ENCODE measurements at places on chromosomes 1 and 21. TPM values are rescaled to one million over a fixed set of nuclear protein-coding genes. Genes with fewer than 3 reads are reported as not detected.

DNA sequence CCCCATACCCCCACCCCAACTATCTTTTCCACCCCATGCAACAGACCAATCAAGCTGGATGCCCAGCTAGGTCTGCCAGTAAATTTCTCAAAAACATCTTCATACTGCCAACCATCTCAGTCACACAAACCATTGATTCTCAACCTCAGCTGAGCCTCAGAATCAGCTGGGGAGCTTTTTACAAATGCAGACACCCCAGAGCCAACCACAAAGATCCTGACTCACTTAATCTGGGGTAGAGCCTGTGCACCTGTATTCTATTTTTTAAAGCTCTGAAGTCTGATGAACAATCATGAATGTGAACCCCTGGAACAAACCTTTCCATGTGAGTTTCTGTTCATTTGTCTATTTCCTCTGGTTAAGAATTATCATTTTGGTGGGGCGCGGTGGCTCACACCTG is 66.0 kb downstream of the ZNF281 start:
- no peak for DNase-seq

DNA sequence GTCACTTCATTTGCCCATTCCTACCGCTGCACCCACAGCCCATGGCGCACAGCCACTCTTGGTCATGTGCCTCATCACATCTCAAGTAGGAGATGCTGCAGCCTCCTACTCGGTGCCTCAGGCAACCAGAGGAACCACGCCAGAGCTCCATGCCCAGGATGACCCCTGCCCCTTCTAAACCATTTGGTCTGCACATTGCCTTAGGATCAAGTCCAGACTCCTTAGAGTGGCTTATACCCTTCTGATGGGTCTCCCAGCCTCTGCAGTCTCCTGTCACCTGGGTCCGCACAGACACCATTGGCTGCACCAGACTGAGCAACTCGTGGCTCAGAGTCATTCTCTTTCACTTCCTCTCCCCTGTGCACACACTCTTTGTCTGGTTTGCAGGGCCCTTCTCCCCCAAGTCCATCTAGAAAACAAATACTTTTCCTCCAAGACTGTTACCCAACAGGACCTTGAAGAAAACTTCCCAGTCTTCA is 2.2 kb upstream of the ADORA3 start:
- no peak for DNase-seq

DNA sequence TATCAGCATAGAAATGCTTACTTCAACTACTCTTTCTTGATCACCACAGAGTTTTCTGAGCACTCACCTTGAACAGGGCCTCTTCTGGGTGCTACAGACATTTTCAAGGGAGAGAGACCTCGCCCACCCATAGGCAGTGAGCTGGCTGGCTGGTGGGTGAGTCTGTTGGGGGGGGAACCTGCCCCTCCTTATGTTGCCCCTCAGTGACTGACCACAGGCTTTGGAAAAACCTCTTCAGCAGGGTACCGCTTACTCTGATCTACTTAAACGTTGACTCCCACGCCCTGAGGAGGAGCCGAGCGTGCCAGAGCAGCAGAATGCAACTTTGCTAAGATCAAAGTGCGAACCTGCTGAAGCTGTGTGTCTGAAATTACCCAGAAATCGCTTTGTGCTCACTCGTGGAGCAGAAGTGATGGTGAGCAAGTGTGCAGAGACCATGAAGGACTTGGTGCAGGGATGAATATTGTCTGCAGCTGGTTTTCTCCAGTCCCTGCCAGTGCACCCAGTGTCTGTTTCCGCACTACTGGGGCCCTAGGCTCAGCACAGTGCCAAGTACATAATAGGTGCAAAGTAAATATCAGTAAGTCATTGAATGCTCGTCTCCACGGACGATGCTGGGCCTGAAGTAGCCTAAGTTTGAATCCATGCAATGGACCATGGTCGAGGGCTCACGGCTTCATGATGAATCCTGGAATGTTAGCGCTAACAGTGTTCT is 158.7 kb upstream of the IRF2BP2 start:
- no peak for DNase-seq

DNA sequence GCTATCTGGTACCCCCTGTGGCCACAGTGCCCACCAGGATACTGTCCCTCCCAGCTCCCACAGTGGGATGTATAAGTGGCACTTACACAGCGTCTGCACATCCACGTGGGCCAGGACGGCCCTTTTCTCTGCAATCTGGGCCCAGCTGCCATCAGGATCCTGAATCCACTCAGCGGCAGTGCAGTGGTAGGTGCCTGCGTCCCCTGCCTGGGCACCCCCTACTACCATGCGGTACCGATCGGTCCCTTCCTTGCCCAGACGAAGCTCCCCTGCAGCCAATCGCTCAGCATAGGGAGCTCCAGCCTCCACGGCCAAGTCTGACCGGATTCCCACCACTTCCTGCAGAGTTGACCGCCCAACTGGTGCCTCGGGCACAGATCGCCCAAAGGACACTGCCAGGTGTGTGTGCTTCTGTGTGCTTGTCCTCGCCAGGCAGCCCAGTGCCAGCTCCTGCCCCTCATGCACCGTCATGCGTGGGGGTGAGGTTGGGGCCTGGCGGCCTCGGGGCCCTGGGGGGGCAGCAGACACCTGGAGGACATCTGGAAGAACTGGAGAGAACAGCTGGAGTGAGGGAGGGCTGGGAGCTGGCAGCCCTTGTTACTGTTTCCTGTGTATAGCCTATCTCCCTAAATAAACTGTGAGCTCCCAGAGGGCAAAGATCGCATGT is 4.7 kb downstream of the IGSF8 start:
- no peak for DNase-seq

GRCh38 chr1:44786138-44786840 is 1.7 kb downstream of the BEST4 start:
- DNase-seq, result no peak

DNA sequence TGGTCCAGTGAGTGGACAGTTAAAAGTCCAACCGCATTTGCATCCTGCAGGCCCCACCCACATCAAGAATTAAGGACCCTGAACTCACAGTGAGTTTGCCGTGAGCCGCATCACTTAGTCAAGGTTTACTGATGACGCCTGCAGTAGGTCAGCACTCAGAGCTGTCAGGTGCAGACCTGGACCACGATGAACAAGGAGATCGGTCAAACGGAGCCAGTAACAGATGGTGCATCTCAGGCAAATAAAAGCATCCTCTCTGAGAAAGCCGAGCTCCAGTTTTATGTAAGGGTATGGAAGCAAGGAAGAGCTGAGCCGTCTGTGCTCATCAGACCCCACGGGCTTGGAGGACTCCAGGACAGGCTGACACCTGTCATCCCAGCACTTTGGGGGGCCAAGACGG is 4.5 kb downstream of the PRDM15 start:
- DNase-seq, result no peak

DNA sequence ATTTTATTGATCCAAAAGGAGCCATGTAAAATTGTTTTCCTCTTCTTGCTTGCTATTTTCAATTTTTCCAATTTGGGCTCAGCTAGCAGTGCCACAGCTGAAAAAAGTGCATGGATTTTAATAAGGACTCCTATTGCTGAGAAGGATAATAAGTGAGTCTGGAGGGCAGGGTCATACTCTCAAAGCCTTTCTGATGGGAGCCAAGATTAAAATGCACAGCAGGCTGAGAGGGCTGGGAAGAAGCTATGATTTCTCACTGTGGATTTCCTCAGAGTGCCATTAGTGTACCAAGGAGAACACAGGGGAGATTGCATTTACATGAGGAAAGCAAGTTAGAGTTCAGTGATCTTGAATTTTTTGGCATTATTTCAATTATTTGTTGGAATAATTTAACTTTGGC is 261.3 kb downstream of the ST6GALNAC3 start:
- DNase-seq, result no peak

The RPL22 gene
- total RNA-seq, result 205 TPM

The CA14 gene
- not detected for total RNA-seq

The MAP3K21 gene
- 6.4 TPM for total RNA-seq

The LCE6A gene
- total RNA-seq, result not detected

The RGS1 gene
- not detected for total RNA-seq

The LCE1C gene
- total RNA-seq, result not detected

The CYP4B1 gene
- not detected for total RNA-seq

The PADI1 gene
- 1.3 TPM for total RNA-seq

Measured in kidney epithelial cell (primary cell).